Amygdala (tissue), 56 donors: ENCODE measurements at places on chromosomes 4 and X.

DNA sequence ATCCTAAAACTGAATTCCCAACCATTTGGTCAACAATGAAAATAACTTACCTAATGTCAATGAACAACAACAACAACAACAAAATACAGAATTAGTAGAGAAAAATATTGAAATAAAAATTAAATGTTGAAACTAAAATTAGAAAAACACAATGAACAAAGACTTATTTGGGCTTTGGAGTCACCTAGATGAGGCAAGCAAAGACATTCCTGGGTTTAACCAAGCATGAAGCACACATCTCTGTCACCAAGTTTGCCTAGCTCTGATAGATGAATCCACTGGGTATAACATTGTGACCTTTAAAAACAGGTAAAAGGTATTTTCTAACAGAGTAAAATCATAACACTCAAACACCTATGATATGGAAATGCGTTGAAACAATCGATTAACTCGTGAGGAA is 13.2 kb upstream of the SYTL5 start:
- no peak for DNase-seq

- DNase-seq = no peak
Measured at GRCh38 chr4:26885912-26886274, 25.3 kb downstream of the STIM2 start.

DNA sequence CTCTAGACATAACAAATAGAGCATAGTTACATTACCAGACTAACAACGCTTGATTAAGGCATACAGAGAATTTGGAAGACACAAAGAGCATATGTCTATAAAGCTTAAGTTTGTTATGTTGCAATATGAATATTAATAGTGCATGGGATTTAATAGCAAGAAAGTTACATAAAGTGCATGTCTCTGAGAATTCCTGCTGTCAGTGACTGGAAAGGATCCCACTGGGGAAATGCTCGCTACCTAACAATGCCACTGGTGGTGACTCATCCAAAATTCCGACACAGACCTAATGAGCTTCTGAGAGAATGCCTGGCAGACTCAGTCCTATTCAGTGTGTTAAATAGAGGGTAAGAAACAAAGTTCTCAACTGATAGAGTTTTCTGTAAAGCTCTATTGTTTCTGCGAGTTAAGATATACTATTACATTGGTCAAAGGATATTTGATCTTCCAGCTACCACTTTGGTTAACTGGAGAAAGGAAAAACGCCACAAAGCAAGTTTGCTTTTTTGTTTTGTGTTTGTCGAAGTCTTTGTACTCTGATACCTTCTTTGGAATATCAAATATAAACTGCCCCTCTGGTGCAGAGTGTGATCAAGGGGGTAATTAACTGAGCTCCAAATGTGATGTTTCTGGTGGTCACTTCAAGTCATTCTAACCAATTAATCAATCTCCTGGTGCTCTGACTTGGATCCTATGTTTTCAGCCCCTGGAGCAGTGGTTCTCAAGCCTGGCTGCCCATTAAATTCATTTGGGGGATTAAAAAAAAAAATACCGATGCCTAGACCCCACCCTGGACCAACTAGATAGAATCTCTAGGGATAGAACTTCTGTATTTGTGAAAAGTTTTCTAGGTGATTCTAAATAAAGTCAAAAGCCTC is 107.9 kb downstream of the PALLD start:
- DNase-seq = no peak

- no peak for DNase-seq
Measured at GRCh38 chr4:181566490-181566889, 676.7 kb upstream of the TENM3 start.

DNA sequence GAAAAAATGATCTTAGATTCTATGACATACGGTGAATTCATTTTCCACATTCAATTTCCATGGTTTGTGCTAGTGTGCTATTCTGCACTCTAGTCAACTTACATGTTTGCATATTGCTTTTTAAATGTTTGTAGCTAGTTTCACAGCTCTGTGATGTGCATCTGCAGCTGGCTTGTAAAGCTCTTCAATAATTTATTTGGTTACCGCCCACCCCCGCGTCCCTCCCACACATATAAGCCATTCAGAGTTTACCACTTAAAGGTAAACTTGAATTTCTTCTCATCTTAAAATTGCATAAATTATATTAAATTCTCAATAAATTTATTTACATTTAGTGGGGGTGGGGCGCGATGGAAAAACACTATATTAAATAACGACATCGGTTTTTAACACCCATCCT is 291 bp upstream of the NBDY start:
- no peak for DNase-seq

GRCh38 chr4:83266689-83267088 is 17.9 kb downstream of the COQ2 start:
- no peak for DNase-seq

- no peak for DNase-seq
Measured at GRCh38 chr4:53150631-53151488, 215.0 kb downstream of the SCFD2 start.

DNA sequence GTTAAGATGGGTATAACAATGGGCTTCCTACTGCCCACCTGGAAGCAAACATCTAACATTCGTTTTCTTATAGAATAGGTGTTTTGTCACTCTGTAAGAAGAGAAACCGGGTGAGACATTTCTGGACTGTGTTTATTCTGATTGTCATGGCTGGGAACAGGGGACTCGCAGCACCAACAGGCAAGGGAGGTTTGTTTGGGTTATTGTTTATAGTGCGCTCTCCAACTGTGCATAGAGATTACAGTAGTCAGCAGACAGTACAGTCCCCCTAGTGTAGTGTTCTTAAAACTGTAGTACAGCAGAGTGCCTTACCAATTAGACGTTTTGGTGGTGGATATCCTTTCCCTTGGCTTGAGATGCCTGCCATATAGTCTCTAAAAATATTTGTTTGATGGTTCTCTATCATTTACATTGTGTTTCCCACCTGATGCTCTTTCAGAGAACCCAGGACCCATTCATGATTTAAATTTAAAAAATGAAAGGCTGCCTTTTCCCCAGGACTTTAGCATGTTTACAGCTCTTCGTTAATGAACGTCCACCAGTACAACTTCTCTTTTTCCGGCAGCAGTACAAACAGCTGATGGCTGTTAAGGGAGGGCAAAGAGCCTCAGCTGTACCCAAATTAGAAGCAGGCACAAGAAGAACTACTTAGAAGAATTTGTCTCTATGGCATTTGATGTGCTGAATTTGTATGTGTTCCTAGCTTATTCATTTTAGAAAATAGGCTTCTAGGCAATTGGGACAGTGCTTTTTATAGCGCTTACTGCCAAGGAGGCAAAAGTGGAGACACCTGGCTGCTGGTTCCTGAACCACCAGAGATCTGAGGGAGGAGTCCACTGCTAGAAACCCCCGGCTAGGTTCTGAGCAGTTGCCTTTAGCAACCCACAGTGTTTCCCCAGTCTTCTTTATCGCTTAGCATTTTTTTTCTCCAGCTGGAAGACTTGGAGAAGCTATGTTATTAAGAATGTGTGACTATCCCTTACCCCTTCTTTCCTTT is 1.0 kb upstream of the RNF150 start:
- DNase-seq = peak; percentile 24

DNA sequence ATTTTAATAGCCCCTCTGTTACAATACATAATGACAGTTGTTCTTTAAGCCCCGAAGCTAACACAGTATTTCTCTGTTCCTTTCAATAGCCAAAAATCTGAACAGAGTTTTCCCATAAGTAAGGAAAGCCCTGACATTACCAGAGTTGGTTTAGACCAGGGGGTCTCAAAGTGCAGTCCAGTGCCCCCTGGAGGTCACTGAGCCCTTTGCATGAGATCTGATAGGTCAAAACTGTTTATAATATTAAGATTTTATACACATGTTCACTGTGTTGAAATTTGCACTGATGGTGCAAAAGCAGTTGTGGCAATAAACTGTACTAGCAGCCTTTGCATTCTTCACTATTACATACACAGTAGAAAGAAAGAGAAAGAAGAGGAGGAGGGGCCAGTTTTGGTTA is 177.1 kb downstream of the SPANXN3 start:
- no peak for DNase-seq

GRCh38 chr4:150789864-150790263 is 207.9 kb downstream of the MAB21L2 start:
- no peak for DNase-seq

- no peak for DNase-seq
Measured at GRCh38 chr4:156609421-156609820, 362.2 kb downstream of the PDGFC start.

- peak; percentile 20 for DNase-seq
Measured at GRCh38 chr4:167232805-167233684, 1.2 kb downstream of the SPOCK3 start.

GRCh38 chr4:15894921-15895916 is 43.3 kb downstream of the FGFBP1 start:
- DNase-seq = no peak

GRCh38 chrX:65601530-65602220 is 65.8 kb upstream of the MSN start:
- no peak for DNase-seq

- no peak for DNase-seq
Measured at GRCh38 chrX:38599796-38600755, 38.7 kb downstream of the TSPAN7 start.

GRCh38 chr4:86531440-86531839 is 62.7 kb upstream of the PTPN13 start:
- DNase-seq = no peak

- DNase-seq = no peak
Measured at GRCh38 chr4:153023692-153024394, 87.7 kb downstream of the FHDC1 start.

- no peak for DNase-seq
Measured at GRCh38 chr4:38145033-38145678, 185.0 kb downstream of the PTTG2 start.

- DNase-seq = no peak
Measured at GRCh38 chr4:93303440-93303839, 525.1 kb upstream of the ATOH1 start.

- no peak for DNase-seq
Measured at GRCh38 chrX:47751670-47752069, 85.0 kb upstream of the ZNF81 start.

- DNase-seq = no peak
Measured at GRCh38 chrX:56343219-56343618, 111.1 kb downstream of the KLF8 start.

GRCh38 chr4:157763490-157763889 is 409.3 kb downstream of the GASK1B start:
- DNase-seq = no peak

- DNase-seq = no peak
Measured at GRCh38 chr4:6499238-6499600, 26.8 kb upstream of the PPP2R2C start.

DNA sequence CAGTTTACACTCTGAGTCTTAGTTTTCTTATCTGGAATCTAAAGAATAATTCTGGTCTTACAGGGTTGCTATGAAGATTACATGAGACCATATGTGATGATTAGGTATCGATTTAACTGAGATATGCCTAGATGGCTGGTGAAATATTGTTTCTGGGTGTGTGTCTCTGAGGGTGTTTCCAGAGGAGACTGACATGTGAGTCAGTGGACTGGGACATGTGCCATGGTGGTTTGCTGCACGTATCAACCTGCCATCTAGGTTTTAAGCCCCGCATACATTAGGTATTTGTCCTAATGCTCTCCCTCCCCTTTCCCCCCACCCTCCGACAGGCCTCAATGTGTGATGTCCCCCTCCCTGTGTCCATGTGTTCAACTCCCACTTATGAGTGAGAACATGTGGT is 186.0 kb upstream of the CXorf66 start:
- no peak for DNase-seq

DNA sequence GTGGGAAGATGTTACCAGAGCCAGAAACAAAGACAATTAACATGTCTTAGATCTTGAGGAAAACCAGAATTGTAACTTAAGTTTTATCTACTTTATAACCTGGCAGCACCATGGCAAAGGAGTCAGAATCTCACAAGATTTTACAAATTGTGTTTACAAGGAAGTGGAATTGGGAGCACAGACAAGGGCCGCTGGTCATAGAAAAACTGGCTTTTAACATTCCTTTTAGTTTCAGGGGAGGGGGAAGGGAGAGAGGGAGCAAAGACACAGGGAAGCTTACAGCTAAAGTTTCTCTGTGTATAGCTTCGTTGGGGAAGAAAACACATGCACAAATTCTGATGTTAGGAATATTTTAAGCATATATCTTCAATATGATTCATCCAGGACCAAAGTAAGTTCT is 10.3 kb upstream of the UGT2B11 start:
- DNase-seq = no peak

DNA sequence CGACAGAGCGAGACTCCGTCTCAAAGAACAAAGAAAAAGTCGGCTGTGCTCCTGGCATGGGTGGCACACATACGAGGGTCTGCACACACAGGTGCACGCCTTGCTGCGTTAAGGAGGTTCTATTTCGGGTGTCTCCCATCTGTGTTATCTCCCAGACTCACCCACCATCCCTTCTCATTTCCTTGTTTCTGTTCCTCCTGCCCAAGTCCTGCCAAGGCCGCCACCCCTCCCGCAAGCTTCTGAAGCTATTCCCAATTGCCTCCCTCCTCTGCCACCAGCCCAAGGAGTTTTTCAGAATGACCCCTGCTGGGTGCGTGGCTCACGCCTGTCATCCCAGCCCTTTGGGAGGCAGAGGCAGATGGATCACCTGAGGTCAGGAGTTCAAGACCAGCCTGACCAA is 6.0 kb upstream of the IL3RA start:
- DNase-seq = no peak

DNA sequence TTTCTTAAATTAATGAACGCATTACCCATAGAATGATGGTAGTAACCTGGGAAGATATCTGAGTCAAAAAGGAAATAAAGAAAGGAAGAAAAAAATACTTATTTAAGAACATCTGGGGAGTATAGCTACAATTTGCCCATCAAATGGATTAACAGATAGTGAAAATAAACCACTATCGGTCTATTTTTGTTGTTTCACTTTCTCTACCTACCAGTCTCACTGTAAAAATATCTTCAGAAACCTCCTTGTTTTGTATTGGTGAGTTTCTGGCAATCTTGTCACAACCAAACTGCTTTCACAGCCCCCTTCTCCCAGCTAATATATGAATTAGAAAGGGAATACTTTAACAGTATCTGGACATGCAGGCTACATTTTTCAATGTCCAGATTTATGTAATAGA is 783.5 kb downstream of the STPG2 start:
- no peak for DNase-seq

GRCh38 chr4:157217708-157218107 is 2.8 kb upstream of the GRIA2 start:
- DNase-seq = no peak

DNA sequence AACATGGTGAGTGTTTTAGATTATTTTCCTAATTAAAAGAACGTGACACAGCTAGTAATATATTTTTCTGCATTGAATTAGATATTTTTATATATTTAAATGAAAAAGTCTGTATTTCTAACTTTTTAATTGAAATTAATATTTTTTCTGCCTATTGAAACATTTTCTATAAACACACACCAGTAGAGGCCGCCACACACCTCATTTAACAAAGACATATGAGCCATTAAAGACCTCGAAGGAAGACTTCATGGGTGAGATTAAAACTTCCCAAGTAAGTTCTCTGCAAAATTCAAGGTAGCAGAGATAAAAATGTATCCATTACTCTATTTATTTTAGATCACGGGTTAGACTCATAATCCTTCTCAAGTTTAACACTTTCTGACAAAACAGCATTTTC is 8.3 kb downstream of the SLITRK2 start:
- no peak for DNase-seq

- no peak for DNase-seq
Measured at GRCh38 chr4:55355555-55355954, 9.5 kb downstream of the SRD5A3 start.
